ENCODE measurements at places on chromosomes 7 and 10. TPM values are rescaled to one million over a fixed set of nuclear protein-coding genes. Genes with fewer than 3 reads are reported as not detected.

Gene ANKRD22
- 0.30 TPM for total RNA-seq

Gene RBP4
- total RNA-seq: 9.3 TPM

Gene EN2
- total RNA-seq: 0.54 TPM

Gene TFEC
- 0.10 TPM for total RNA-seq

Gene FLNC
- total RNA-seq: 4.0 TPM

Gene SLC29A4
- total RNA-seq: 10.0 TPM

Gene CALHM1
- total RNA-seq: not detected

Gene SPDYE11
- total RNA-seq: not detected

Gene CNPY4
- total RNA-seq: 12.0 TPM

Gene SMO
- total RNA-seq: 19.3 TPM

Gene NPC1L1
- 0.07 TPM for total RNA-seq

Gene AKR1C4
- 0.37 TPM for total RNA-seq

Gene RADIL
- 1.6 TPM for total RNA-seq

Gene NUTM2A
- total RNA-seq: not detected

Gene NOS3
- total RNA-seq: 0.34 TPM

Gene DAGLB
- 27.0 TPM for total RNA-seq

Gene TECPR1
- total RNA-seq: 9.4 TPM

Gene AKR1C2
- 3,160 TPM for total RNA-seq

Gene FOXL3
- not detected for total RNA-seq

Gene ELMO1
- total RNA-seq: 2.2 TPM

Gene ITIH5
- total RNA-seq: 0.08 TPM

Gene CDC14C
- total RNA-seq: not detected

Gene OTUD1
- 4.1 TPM for total RNA-seq

Gene ZNF239
- total RNA-seq: 2.4 TPM

Gene STEAP1
- total RNA-seq: 13.4 TPM

Gene MUC3A
- 12.7 TPM for total RNA-seq

Gene ADGRA1
- total RNA-seq: 0.02 TPM

Gene IKZF1
- not detected for total RNA-seq

Gene CARD11
- 1.4 TPM for total RNA-seq

Gene CRTAC1
- 1.7 TPM for total RNA-seq

Gene PRKAR2B
- total RNA-seq: 3.7 TPM

Gene CABCOCO1
- 0.54 TPM for total RNA-seq

Gene PDE1C
- total RNA-seq: 5.6 TPM

Gene CTTNBP2
- 0.39 TPM for total RNA-seq

Gene PHKG1
- 0.41 TPM for total RNA-seq

Gene OR2A5
- not detected for total RNA-seq

Gene RAB19
- total RNA-seq: not detected

Gene ABCC2
- 201 TPM for total RNA-seq

Gene UTF1
- total RNA-seq: 0.16 TPM

Measured in A549 treated with CpdA at 1 μM for 4 hours (cell line).